Panc1 (cell line): ENCODE measurements at places on chromosomes 1 and 21.
A peak's percentile ranks its signal among the peaks of the same experiment; 100 is the strongest.

DNA sequence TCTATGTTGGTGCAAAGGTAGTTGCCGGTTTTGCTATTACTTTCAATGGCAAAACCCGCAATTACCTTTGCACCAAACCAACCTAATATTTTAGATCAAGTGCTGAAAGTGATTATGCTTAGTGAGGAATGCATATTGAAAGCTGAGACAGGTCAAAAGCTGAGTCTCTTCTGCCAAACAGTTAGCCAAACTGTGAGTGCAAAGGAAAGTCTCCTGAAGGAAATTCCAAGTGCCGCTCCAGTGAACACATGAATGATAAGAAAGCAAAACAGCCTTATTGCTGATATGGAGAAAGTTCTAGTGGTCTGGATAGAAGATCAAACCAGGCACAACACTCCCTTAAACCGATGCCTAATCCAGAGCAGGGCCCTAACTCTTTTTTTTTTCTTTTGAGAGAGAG, 83.1 kb upstream of the ERRFI1 start:
- no peak for DNase-seq

GRCh38 chr1:52751589-52752483, 25.6 kb downstream of the ZYG11B start:
- no peak for DNase-seq

DNA sequence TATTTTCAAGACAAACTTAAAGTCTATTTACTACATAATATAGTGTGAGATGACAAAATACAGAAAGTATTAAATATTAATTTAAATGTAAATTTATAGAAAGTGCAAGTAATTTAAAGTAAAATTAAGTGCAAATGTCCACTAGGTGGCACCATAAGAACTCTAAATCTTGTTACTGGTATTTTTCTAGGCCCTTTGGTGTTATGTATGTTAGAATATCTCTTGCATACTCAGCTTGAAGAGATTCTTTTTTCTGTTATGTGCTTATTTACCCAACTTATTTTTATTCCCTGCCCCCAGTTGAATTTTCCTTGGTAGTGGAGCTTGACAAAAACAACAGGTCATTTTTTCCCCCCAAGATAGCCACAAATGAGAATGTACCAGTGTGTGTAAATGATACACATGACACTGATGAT, 71.5 kb downstream of the RPS6KC1 start:
- DNase-seq: peak; percentile 32

DNA sequence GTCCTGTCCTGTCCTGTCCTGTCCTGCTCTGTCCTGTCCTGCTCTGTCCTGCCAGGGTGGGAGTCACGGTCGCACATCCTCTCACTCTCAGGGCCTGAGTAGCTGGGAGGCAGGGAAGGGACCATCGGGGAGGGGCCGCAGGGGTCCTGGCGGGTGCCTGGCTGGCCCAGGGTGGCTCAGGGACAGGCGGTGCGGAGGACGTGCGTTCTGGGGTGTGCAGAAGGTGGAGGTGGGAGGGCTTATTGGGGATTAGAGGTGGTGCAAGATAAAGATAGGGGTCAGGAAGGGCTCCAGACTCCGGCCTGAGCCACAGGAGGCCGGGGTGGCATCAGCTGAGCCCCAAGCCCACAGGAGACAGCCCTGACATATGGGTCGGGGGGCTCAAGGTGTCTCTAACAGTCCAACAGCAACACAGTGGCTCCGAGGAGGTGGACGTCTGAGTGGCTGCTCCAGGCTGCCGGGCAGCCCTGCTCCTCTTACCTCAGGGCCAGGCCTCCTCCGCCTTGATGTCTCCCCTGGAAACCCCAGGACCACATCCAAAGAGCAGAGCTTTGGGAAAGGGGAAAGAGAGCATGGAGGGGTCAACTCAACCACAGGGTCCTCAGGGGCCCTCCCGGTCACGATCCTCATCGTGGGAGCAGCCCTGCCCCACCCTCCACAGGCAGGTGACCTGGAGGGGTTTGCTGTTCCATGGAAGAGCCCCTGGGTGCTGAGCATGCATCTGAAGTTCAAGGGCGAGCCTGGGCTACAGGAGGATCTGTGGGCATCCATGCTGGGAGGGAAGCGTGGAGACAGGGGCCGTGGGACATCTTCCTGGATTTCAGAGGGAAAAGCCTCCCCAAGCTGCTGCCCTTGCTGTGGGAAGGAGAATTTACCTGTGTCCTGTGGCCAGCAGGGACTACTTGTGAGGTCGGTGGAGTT, 39.6 kb upstream of the ADARB1 start:
- DNase-seq: no peak

DNA sequence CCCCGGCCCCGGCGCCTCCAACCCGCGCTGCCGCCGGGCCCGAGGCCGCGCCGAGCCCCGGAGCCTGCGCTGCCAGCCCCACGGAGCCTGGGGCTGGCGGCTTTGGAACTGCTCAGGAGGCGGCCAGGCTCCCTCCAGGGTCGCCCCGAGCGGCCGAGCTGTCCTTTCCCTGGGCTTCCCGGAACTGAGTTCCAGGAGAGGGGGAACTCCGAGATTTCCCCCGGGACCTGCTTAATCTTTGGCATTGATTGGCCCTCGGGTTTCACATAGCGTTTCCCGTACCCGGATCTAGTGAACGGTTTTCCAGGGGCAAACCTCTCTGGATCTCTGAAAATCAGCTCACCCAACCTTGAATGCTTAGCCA, 504 bp downstream of the H6PD start:
- DNase-seq: no peak

GRCh38 chr1:54695221-54695620, 20.4 kb upstream of the TTC4 start:
- DNase-seq: no peak

DNA sequence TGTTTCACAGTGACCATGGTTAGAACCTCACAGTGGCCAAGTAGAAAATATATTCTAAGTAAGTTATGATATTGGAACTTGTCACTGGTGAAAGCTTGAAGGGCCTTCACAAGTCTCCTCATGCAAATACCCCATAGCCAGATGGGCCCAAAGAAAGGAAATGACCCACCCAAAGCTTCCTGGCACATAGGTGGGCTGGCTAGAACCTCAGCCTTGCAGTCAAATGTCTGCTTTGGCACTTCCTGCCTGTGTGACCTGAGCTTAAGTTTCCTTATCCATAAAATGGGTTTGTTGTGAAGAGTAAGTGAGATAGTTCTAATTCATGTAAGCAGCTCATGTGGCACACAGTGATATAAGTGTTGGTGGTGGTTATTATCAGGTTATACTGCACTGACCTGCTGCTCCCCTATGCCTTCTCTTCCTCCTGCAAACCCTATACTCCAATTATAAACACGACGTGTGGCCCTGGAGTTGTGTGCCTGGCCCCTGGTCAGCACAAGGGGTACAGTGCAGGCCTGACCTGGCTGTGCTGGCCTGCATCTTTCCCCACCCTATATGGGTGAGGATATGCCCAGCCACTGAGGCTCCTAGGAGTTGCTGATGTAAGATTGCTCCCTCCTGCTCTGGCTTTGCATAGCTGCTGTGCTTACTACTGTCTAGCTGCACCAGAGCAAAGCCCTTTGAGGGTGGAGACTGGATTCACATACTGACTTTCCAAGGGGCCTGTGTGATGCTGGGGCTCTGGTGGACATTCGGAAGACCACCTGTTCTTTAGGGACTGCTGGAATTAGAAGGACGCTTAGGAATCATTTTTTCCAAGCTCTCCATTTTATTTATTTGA, 4.7 kb upstream of the SLFNL1 start:
- no peak for DNase-seq

GRCh38 chr21:37688952-37689659, 227.2 kb downstream of the KCNJ6 start:
- DNase-seq: no peak

DNA sequence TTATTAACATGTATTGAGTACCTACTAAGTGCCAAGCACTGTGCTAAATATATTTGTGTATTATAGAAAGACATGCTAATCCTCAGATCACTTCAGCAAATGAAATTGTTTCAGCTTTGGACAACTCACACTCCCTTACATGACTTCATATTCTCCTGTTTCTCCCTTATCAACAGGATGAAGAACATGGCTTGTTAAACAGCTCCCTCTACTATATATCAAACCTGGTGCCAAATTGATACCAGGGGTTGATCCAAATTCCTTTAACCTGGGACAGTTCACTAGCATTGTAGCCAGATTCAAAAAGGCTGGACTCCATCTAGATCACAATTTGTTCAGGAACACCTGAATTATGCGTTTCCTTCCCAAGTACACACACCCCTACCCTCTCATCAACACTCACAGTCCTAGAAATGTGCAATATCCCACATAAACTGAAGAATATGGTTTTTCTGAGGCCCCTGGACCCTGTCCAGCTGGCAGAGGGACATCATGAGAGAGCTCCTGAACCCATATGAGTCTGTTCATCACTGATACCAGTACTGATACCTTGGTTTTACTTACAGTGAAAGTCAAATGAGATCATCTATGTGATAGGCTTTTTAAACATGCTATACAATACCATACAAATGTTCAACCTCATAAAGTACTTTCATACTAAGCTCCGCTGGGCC, 47.0 kb upstream of the PALMD start:
- no peak for DNase-seq

DNA sequence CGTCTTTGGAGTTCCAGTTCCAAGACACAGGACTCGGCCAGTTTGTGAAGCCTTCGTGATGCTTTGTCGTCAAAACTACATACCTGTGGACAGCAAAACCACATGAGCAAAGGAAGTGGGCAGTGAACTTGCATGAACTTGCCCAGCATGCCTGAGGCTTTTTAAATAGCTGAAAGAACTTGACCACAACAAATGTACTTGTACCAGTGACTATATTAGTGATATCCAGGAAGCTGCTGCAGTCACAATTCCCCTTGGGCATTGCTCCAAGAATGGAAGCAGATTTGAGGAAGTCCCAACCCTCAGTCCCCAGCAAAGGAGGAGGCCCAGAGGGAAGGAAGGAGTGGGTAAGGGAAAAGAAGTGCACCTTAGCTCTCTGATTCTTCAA, 2.6 kb downstream of the FUCA1 start:
- no peak for DNase-seq

- no peak for DNase-seq
These were observed 82.0 kb downstream of the OLFML3 start for GRCh38 chr1:114061121-114061830.

GRCh38 chr1:70963374-70963773, 84.2 kb downstream of the PTGER3 start:
- no peak for DNase-seq

- peak; percentile 50 for DNase-seq
These were observed 78.6 kb upstream of the SOD1 start for GRCh38 chr21:31580866-31581276.

- DNase-seq: no peak
These were observed 116.5 kb downstream of the TMEM53 start for GRCh38 chr1:44557778-44558177.

DNA sequence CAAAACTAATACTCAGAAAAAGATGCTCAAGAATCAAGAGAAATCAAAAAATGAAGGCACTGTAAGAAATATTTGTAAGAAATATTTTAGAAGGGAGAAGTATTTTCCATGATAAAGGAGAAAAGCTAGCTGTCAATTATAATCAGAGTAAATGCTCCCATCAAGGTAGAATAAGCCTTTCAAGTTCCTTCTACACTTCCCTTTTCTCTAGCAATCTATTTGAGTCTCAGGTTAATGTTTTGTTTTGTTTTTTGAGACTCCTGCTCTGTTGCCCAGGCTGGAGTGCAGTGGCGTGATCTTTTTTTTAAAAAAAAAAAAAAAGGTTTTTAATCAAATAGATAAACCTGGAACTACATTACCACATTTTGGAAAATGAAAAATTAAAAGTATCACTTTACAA, 33.3 kb downstream of the PUM1 start:
- no peak for DNase-seq

GRCh38 chr1:166865926-166866325, 10.1 kb downstream of the TADA1 start:
- DNase-seq: no peak

DNA sequence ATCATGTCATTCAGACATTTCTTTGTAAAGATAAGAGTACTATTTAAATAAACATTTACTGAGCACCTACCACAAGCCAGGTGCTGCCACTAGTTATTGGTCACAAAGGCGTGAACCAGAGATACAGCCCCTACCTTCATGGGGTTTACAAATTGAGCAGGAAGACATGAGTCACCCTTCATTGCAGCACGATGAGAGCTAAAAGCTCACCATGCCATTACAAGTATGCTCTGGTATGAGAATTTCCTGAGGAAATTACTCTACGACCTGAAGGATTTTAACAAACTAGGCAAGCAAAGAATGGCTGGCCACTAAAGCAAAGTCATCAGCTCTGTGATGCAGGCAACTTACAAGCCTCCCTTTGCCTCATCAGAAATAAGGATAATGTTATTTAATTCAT, 346.8 kb downstream of the BRINP2 start:
- no peak for DNase-seq

GRCh38 chr1:223700942-223701637, 11.2 kb upstream of the CAPN2 start:
- DNase-seq: peak; percentile 97

- DNase-seq: peak; percentile 70
These were observed 95.4 kb upstream of the USP24 start for GRCh38 chr1:55310505-55310971.

DNA sequence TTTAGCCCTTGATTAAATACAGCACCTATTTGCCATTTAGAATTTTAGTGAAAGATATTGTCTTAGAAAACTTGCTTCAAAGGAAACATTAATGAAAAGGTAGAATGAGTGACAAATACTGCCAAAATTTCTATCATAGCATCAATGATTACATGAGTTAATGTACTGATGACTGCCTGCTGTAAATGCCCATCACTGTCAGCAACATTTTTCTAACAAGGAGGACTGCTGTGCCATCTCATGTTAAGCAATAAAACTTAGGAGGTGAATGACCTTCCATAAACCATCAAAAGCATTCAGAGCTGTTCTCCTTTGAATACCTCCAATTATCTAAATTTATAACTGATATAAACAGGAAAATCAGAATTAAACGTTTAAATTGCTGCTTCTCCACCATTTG, 54.3 kb downstream of the GRIK1 start:
- no peak for DNase-seq

- DNase-seq: no peak
These were observed 449.9 kb downstream of the PTPRU start for GRCh38 chr1:29686012-29686930.

GRCh38 chr1:44327679-44328491, 27.2 kb downstream of the ERI3 start:
- DNase-seq: peak; percentile 99

DNA sequence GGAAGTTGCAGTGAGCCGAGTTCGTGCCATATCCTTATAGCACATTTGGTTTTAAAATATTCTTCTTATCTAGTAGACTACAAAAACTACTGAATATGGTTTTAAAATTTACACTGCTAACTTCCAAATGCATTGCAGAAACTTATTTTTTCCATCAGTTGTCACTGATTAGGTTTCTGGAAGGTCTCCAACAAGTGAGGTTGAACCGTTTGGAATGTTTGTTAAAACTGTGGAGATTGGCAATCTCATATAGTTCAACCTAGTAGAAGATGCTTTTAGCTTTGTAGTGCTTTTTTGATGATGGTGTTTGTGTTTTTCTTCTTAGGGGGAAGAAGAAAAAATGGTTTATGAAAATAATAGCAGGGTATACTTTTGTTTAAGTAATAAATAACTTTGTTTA, 12.9 kb downstream of the CENPF start:
- no peak for DNase-seq

- no peak for DNase-seq
These were observed 6.1 kb downstream of the OSBPL9 start for GRCh38 chr1:51623025-51623424.
